ENCODE measurements at places on chromosomes 6 and 20.
A peak's percentile ranks its signal among the peaks of the same experiment; 100 is the strongest.

DNA sequence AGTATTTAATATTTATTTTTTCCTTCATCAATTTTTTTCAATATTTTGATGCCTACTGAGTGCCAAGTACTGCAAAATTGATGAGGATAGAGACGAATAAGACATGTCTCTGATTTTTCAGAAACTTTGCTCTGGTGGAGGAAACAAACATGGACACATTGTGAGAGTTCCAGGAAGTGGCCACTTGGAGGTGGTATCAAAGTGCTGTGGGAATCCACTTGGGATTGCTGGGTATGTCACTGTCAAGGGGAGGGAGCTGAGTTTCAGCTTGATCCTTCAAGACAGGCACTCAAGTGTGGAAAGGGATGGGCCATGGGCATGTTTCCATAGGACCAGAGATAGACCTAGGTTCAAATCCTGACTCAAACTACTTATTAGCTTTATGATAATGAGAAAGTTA lies 24.5 kb upstream of the ABCC10 start:
- H3K27ac ChIP-seq = no peak overlapping the region
- H3K36me3 ChIP-seq = no peaks in the 10 kb centered on the region
- no peaks in the 10 kb centered on the region for H3K27me3 ChIP-seq
- no peak overlapping the region for H3K4me3 ChIP-seq
- no peak for DNase-seq

- no peak overlapping the region for H3K4me3 ChIP-seq
- no peaks in the 10 kb centered on the region for H3K27me3 ChIP-seq
- no peak for DNase-seq
These were observed 40.4 kb upstream of the SGK1 start for GRCh38 chr6:134358320-134358719.

GRCh38 chr20:45311589-45312211 lies 3.6 kb upstream of the MATN4 start:
- no peaks in the 10 kb centered on the region for H3K36me3 ChIP-seq
- H3K4me3 ChIP-seq = no peak overlapping the region
- peaks cover under 1% of the 10 kb centered on the region for H3K27me3 ChIP-seq
- H3K27ac ChIP-seq = no peak overlapping the region
- no peaks in the 10 kb centered on the region for H3K4me1 ChIP-seq
- DNase-seq = peak; percentile 72

DNA sequence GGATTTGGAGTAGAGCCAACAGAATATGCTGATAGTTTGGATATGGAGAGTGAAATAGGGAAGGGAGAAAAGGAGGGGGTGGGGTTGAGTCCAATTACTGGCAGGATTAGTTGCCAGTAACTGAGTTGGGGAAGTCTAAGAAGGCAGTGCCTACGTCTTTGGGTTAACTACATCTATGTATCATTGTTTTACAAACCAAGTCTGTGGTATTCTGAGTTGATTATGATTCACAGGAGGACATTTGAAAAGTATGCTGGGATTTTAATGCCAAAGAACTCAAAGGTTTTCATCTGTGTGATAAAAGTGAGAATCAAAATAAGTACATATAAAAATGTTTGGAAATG lies 14.7 kb downstream of the DSE start:
- no peak for DNase-seq
- no peaks in the 10 kb centered on the region for H3K4me1 ChIP-seq
- H3K36me3 ChIP-seq = no peaks in the 10 kb centered on the region
- no peak overlapping the region for H3K27ac ChIP-seq
- H3K27me3 ChIP-seq = no peaks in the 10 kb centered on the region

DNA sequence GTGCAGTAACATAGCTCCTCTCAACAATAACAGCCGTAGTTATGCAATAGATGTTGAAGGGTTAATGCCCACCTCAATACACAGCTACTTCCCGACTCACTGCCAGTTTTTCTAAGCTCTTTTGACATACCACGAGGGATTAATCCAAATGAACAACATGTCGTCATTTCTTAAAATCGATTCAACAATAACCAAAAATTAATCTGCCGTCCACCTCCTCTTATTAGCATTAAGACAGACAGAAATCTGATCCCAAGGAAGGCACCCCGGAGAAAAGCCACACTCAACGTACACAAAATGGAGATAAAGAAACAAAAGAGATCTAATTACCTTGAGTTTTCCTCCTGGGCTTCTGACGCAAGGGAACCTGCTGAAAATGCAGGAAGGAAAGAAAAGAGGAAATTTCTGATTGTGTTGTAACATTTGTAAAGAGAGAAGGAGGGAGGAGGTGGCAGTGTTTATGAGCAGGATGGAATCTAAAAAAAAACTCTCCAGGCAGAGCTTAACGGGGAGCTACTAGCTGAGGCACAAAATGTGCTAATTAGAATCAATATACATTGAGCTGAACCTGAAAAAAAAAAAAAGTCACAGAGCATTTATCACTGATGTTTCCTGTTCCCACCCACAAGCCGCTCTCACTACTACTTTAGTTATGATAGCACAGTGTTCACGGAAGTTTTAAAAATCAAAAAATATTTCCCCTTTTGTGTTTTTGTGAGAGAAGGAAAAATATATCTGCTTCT lies 109.3 kb downstream of the IPCEF1 start:
- no peak overlapping the region for H3K4me3 ChIP-seq
- no peak for DNase-seq
- H3K27me3 ChIP-seq = no peaks in the 10 kb centered on the region
- no peak overlapping the region for H3K27ac ChIP-seq

DNA sequence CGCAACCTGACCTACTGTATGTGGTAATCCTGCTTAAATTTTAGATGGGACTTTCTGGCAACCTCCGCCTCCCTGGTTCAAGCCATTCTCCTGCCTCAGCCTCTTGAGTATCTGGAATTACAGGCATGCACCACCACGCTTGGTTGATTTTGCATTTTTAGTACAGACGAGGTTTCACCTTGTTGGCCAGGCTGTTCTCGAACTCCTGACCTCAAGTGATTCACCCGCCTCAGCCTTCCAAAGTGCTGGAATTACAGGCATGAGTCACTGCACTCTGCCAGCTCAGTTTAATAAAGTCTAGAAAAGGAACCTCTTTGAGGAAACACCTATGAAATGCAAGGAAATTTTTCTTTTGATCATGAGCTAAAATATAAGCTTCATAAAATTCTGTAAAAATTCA lies 9.0 kb upstream of the PLCB4 start:
- no peak overlapping the region for H3K4me3 ChIP-seq
- no peaks in the 10 kb centered on the region for H3K4me1 ChIP-seq
- DNase-seq = no peak

Data from right lobe of liver (tissue), 6 donors.